ENCODE measurements at places on chromosomes 13 and 19.

GRCh38 chr19:8057545-8058270 lies 5.1 kb downstream of the CCL25 start:
- DNase-seq, result no peak

GRCh38 chr13:100827489-100828176 lies 153.0 kb upstream of the TMTC4 start:
- no peak for DNase-seq

GRCh38 chr13:70534466-70534865 lies 426.2 kb upstream of the KLHL1 start:
- DNase-seq, result no peak

GRCh38 chr13:97905517-97905916 lies 48.0 kb upstream of the IPO5 start:
- DNase-seq, result no peak

DNA sequence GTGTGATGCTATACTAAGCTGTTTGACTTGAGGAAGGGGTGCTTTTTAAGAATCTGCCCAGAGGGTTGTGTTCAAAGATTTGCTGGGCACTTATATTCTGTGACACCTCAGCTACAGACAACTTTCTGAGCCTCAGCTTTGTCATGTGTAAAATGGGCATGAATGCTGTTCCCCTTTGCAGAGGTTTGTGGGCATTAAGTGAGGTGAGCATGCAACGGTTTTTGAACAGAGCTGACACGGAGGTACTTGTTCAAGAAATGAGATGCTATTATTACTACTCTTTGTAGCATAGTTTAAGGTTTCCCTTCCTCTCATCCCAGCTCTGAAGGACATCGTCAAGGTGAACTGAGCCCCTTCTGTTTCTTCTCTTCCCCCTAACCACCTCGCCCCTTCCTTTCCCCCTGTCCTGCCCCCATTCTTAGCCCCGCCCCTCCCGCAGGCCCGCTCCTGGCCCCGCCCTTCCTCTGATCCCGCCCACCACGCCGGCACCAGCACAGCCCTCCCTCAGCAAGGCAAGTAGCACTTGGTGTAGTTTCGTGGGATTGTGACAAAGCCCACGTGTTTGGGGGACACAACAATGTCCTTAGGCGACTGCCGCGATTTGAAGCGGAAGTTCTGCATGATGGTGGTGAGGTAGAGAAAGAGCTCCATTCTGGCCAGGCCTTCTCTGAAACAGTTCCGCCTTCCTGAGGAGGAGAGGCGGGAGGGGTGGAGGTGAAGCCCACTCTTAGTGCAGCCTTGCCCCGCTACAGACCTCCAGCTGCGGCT lies 26.1 kb upstream of the CYP2A7 start:
- DNase-seq, result no peak
